Activated CD4-positive, CD25-positive, alpha-beta regulatory T cell treated with anti-CD3 and anti-CD28 coated beads, Interleukin-2, amount 50 U/mL, for 16 hours (primary cell): ENCODE measurements at places on chromosomes 7 and 10.

GRCh38 chr7:74126220-74126880, 42.7 kb downstream of the LIMK1 start:
- no peak for DNase-seq

GRCh38 chr7:156792611-156793010, 100.4 kb downstream of the LMBR1 start:
- no peak for DNase-seq

GRCh38 chr10:43854007-43854406, 205.3 kb upstream of the ZNF32 start:
- no peak for DNase-seq

GRCh38 chr7:150383710-150384397, 4.7 kb downstream of the ZNF775 start:
- no peak for DNase-seq

- DNase-seq, result no peak
Measured at GRCh38 chr10:14163377-14164086, 167.2 kb downstream of the FRMD4A start.

DNA sequence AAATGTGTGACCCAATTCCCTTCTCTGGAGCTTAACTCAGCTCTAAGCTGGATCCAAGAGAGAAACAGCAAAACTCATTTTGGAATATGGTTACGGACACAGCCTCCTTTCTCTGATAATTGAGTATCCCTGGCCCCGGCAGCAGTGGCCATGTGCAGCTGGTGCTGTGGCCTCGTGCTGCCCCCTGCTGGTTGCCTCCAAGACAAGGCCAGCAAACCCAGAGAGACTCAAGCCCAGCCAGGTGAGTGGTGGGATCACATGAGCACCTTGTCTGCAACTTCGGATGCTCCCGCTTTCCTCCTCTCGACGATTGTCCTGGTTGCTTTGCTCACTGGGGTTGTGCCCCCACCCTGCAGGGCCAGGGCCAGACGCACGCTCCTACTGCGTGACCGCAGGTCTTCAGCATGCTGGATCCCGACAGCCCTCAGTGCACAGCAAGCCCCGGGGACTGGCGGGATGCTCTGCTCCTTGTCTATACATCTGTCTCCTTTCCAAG, 19.4 kb downstream of the SFTPD start:
- DNase-seq, result peak; percentile 54

DNA sequence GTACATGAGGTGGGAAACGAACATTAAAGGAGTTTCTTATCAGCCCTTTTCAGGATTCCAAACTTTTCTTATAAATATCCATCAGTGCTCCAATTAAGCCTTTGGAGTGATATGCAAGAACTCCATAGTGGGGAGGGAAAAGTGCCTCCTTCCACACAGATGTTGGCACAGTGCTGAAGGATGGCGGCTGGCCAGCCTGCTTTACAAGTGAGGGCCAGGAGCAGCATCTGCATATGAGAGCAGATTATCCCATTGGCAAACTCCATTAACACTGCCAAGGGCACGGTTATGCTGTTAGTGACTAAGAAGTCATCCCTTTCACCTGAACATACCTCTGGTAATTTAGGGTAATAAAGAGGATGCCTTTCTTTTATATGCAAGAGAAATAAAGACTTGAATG, 543.1 kb downstream of the CNTNAP2 start:
- no peak for DNase-seq
